ENCODE measurements at places on chromosomes 2 and 18. TPM values are rescaled to one million over a fixed set of nuclear protein-coding genes. Genes with fewer than 3 reads are reported as not detected.

GRCh38 chr2:75764611-75765010, 53.9 kb upstream of the GCFC2 start:
- H3K27ac ChIP-seq = no peak overlapping the region
- DNase-seq = no peak
- no peaks in the 10 kb centered on the region for H3K4me1 ChIP-seq
- no peak overlapping the region for H3K4me3 ChIP-seq
- peaks cover 14% of the 10 kb centered on the region for H3K27me3 ChIP-seq
- no peaks in the 10 kb centered on the region for H3K36me3 ChIP-seq

The RMC1 gene
- total RNA-seq = 27.9 TPM

The KIF5C gene
- not detected for total RNA-seq

GRCh38 chr2:240566203-240567136, 1.8 kb upstream of the RNPEPL1 start:
- H3K4me1 ChIP-seq = peaks cover 62% of the 10 kb centered on the region
- peak overlapping the region; percentile 24 for H3K4me3 ChIP-seq
- no peaks in the 10 kb centered on the region for H3K27me3 ChIP-seq
- peaks cover 9% of the 10 kb centered on the region for H3K36me3 ChIP-seq
- peak overlapping the region; percentile 74 for H3K27ac ChIP-seq
- DNase-seq = peak; percentile 74

The TRABD2A gene
- total RNA-seq = 11.8 TPM

The MAPK4 gene
- total RNA-seq = not detected

The POTEC gene
- not detected for total RNA-seq

GRCh38 chr18:58177004-58177717, 133.1 kb downstream of the NEDD4L start:
- no peaks in the 10 kb centered on the region for H3K36me3 ChIP-seq
- H3K4me1 ChIP-seq = peaks cover 35% of the 10 kb centered on the region
- peak; percentile 73 for DNase-seq
- H3K4me3 ChIP-seq = no peak overlapping the region
- no peaks in the 10 kb centered on the region for H3K27me3 ChIP-seq

DNA sequence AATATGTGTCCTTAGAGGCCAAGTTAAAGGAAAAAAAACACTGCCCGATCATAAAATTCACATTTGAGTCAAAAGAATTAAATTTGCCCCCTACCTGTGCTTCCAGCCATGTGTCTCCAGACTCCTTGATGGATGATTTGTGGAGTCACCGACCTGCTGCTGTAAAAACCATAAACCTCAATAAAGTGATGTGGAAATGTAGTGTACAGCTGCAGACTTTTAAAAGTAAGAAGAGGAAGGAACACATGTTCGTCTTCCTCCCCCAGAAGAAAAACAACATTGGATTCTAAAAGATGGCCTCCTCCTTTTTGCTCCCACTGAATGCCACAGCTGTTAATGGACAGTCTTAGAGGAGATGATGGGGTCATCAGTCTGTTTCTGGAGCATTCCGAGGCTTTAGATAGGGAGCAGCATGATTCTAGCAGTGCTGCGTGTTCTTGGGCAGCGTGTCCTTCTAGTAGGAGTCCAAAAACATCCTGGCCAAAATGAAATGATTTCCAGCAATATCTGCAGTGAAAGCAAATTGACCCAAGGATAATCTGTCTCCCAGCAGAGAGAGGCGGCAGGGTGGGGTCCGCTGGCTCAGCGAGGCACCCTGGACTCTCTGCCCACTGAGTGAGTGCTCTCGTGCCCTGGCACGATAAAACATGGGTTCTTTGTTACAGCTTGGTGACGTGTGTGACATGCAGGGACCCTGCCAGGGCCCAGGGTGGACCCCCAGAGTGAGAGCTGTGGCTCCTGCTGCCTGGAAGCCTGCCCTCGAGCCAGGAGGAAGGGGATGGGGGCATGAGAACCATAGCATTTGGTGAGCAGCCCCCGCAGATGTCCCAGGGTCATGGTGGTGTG, 196.1 kb downstream of the FAM210A start:
- H3K4me3 ChIP-seq = no peak overlapping the region
- no peaks in the 10 kb centered on the region for H3K4me1 ChIP-seq
- no peak for DNase-seq
- H3K27me3 ChIP-seq = no peaks in the 10 kb centered on the region
- no peaks in the 10 kb centered on the region for H3K36me3 ChIP-seq

- no peak for DNase-seq
- no peak overlapping the region for H3K27ac ChIP-seq
- H3K4me1 ChIP-seq = no peaks in the 10 kb centered on the region
- H3K36me3 ChIP-seq = no peaks in the 10 kb centered on the region
- H3K4me3 ChIP-seq = no peak overlapping the region
- H3K27me3 ChIP-seq = no peaks in the 10 kb centered on the region
These were observed 68.0 kb downstream of the DAW1 start for GRCh38 chr2:227939271-227940027.

DNA sequence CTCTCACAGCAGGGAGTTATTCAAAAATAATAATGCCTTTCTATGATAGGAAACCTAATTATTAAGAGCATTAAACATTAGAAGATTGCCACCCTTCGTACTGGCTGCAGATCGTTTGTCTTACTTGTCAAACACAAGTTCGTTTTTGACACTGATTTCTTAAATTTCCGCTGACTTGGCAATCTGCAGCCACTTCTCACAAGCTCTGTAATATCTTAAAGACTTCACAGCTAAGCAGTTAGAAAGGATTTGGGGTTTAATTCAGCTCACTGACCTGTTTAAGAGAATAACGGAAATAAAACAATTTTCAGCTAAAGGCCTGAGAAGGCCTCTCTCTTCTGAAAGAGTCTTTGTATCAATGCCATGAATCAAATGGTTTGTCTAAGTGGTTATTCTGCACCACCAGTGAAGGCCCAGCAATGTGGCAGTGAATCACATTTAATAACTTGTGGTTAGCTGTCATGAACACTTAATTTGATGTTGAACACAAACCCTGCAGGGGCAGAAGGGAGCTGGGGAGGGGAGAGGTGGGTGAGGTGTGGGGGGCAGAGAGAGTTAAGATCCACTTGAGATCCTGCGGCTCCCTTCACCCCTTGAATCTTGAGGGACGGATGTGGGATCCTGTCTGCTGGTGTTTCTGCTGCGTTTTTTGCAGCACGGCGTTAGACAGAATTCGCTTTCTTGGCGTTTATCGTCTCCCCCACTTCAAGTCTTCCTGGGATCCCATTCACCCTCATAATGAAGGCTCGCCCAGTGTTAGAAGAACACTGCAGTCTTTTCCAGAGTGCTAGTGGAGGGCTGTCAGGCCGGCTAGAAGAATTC, 145.4 kb upstream of the SATB2 start:
- no peaks in the 10 kb centered on the region for H3K27me3 ChIP-seq
- H3K4me3 ChIP-seq = no peak overlapping the region
- DNase-seq = no peak
- H3K36me3 ChIP-seq = no peaks in the 10 kb centered on the region
- H3K27ac ChIP-seq = no peak overlapping the region

- no peak overlapping the region for H3K27ac ChIP-seq
- H3K27me3 ChIP-seq = no peaks in the 10 kb centered on the region
- H3K4me1 ChIP-seq = peaks cover 29% of the 10 kb centered on the region
- no peak for DNase-seq
These were observed 47.8 kb upstream of the CAB39 start for GRCh38 chr2:230664844-230665243.

The NYAP2 gene
- total RNA-seq = not detected

The ANKZF1 gene
- 13.9 TPM for total RNA-seq

- H3K4me3 ChIP-seq = no peak overlapping the region
- H3K36me3 ChIP-seq = peaks cover 2% of the 10 kb centered on the region
- H3K27ac ChIP-seq = peak overlapping the region; percentile 83
- H3K27me3 ChIP-seq = no peaks in the 10 kb centered on the region
- peaks cover 53% of the 10 kb centered on the region for H3K4me1 ChIP-seq
- no peak for DNase-seq
These were observed 4.6 kb downstream of the WIPF1 start for GRCh38 chr2:174593041-174593440.

GRCh38 chr2:177763531-177764265, 308.9 kb downstream of the PDE11A start:
- H3K4me1 ChIP-seq = peaks cover under 1% of the 10 kb centered on the region
- DNase-seq = peak; percentile 52
- 0 out of 2 replicates have a peak, but pooled peaks cover 5% of the 10 kb centered on the region for H3K27me3 ChIP-seq
- H3K27ac ChIP-seq = no peak overlapping the region
- H3K36me3 ChIP-seq = no peaks in the 10 kb centered on the region
- no peak overlapping the region for H3K4me3 ChIP-seq

DNA sequence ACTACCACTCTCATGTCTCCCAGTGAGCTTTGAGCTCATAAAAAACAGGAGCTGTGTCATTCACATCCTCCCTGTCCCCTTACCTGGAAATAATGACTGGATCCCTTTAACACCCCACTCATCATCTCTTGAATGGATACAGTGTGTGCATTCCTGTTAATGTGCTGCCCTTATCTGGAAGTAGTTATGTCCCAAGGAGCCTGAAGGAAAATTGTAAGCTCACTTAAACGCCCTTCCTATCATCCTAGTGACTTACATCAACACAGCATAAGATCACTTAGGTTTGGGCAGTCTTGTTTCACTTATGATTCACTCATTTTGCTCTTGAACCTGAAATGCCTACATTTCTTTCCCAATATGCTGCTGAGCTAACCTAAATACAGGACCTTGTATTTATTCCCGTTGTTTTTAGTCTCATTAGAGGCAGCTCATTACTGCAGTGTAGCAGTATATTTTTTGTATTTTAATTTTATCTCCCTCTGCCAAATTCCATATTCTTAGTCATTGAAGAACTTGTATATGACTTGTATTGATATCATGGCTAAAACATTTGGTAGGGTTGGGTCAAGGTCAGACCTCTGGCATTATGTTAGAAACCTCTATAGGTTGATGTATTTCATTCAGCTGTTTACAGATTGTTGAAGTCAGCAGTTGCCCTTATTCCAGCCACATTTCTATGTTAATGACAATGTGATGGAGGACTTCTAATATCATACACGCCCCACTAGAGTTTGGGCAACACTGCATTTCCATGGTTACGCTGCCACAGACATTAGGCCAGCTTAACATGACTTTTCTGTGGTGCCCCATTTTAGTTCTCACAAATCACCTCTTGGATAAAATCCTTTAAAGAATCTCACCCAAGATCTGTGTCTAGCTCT, 72.9 kb downstream of the PKP4 start:
- peaks cover 7% of the 10 kb centered on the region for H3K36me3 ChIP-seq
- H3K4me1 ChIP-seq = peaks cover 5% of the 10 kb centered on the region
- no peak for DNase-seq
- H3K27me3 ChIP-seq = no peaks in the 10 kb centered on the region

DNA sequence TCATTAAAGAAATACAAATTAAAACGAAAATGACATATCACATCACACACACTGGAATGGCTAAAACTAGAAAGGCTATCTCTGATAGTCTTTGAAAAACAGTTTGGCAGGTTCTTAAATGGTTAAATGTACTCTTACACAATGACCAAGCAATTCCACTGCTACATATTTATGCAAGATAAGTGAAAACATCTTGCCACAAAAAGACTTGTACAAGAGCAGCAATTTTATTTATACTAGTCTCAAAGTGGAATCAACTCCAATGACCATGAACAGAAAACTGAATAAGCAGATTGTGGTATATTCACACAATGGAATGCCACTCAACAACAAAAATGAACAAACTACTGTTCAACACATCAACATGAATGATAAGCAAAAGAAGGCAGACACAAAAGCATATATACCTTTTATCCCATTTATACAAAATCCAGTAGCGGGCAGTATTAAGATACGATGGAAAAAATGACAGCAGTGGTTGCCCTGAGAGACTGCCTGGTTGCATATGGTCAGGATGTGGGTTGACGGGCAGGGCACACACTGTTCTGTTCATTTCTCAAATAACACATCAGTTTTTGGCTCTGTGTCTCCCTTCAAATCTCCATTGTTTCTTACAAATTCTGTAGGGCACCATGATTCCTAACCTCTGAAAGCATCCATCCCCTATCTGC, 25.4 kb downstream of the SP100 start:
- peak overlapping the region; percentile 36 for H3K27ac ChIP-seq
- peaks cover 25% of the 10 kb centered on the region for H3K36me3 ChIP-seq
- H3K4me3 ChIP-seq = no peak overlapping the region
- DNase-seq = no peak

DNA sequence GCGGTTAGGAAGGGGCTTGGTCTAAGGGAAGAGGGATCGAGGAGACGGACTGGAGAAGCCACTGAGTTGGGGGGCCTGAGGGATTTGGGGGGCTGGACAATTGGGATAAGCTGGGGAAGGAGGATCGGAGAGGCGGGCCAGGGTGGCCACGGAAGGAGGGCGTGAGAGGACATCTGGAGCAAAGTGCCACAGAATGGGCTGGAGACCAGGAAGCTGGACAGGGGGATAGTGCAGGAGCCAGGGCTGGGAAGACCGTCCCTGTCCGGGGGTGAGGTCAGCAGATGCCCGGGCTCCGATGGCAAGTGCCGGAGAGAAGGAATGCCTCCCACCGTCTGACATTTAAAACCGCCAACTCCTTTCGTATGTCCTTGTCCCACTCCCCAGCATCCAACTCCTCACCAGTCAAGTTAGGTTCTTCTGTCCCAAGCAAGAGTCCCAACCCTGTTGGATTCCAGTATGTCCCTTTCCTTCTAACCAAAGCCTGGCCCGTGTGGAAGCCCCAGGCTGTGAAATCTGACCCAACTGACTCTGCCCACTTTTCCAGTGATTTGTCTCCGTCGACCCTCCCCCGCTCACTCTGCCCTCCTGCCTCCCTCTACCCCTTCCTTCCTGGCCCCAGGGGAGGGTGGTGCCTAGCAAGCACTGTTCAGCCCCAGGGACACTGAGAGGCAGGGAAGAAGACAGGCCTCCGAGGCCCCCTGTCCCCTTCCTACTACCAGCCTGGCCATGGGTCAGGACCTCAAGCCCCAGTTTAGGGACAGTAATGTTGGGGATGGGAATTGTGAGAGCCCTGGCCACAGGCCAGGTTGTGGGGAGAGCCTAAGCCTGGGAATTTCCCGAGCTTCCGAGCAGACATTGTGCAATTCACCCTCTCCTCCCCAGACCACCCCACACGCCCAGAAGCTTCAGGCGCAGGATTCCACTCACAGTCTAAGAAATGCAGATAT, 31.5 kb upstream of the TMBIM1 start:
- no peaks in the 10 kb centered on the region for H3K36me3 ChIP-seq
- H3K4me1 ChIP-seq = peaks cover 21% of the 10 kb centered on the region
- peak; percentile 75 for DNase-seq
- peak overlapping the region; percentile 33 for H3K27ac ChIP-seq
- H3K27me3 ChIP-seq = no peaks in the 10 kb centered on the region

GRCh38 chr2:158996378-158996993, 28.0 kb downstream of the TANC1 start:
- peaks cover 19% of the 10 kb centered on the region for H3K4me1 ChIP-seq
- no peaks in the 10 kb centered on the region for H3K36me3 ChIP-seq
- H3K27ac ChIP-seq = no peak overlapping the region
- no peaks in the 10 kb centered on the region for H3K27me3 ChIP-seq
- DNase-seq = no peak
- no peak overlapping the region for H3K4me3 ChIP-seq

DNA sequence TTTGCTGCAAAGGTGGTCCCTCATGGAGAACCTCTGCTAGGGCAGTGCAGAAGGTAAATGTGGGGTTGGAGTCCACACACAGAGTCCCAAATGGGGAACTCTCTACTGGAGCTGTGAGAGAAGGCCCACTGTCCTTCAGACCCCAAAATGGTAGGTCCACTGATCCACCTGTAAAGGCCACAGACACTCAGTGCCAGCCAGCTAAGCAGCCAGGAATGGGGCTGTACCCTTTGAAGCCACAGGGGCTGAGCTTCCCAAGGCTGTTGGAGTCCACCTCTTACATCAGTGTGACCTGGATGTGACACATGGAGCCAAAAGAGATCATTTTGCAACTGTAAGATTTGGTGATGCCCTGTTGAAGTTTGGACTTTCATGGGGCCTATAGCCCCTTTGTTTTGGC, 252.4 kb upstream of the GULP1 start:
- no peaks in the 10 kb centered on the region for H3K27me3 ChIP-seq
- DNase-seq = no peak
- H3K36me3 ChIP-seq = no peaks in the 10 kb centered on the region
- no peak overlapping the region for H3K4me3 ChIP-seq

All from SJSA1 (cell line).